ENCODE measurements at places on chromosomes 6 and 20.

- DNase-seq = no peak
These were observed 66.6 kb downstream of the CLVS2 start for GRCh38 chr6:123062670-123063069.

GRCh38 chr6:136823128-136823660 is 802 bp downstream of the PEX7 start:
- DNase-seq = no peak

DNA sequence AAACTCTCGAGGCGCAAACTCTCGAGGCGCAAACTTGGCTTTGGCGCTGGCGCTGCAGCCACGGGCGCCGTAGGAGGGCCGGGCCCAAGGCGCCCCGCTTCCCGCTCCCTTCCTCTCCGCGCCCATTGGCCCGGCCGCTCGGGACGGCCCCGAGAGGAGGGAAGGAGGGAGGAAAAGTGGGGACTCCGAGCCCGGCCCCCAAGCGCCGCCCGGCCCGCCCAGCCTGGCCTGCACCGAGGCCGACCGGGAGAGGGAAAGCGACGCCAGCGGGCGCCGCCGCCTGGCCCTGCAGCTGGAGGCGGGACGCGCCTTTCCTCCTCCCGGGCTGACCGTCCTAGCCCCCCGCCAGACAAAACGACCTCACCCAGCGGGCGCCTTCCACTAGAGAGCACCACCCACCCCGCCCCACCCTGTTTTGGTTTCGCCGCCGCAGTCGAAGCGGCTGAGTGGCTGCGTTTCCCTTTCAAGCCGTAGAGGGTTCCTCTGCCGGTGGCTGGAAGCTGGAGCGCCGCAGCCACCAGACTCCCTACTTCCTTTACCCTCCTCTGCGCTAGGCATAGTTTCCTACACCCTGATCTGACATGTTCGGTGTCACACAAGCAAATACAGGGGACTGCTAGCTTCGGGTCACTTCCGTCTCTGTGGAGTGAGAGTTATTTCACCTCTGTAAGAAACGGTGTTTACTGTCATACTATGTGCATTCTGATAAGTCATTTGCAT is at the start of gene MBOAT1:
TSS of gene MBOAT1 (minus strand) at position 78 of the 720 bp plus-strand sequence. CDS start 235 bp downstream, outside the sequence.
- peak; percentile 85 for DNase-seq

DNA sequence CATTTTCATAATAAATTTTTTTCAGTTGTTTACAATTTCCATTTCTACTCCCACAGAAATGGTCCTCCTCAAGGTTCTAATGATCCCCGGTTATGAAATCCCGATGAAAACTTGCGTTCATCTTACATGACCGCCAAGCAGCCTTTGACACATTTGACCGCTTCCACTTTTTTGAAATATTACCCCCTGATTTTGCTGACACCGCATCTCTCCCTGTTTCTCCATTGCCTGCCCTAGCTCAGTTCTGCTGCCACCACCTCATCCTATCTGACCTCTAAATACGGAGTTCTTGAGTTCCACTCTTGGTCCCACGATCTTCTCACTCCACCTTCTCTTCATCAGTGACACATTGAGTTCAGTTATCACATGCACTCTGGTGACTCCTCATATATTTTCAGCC is 74.1 kb downstream of the SLC35B3 start:
- DNase-seq = no peak

DNA sequence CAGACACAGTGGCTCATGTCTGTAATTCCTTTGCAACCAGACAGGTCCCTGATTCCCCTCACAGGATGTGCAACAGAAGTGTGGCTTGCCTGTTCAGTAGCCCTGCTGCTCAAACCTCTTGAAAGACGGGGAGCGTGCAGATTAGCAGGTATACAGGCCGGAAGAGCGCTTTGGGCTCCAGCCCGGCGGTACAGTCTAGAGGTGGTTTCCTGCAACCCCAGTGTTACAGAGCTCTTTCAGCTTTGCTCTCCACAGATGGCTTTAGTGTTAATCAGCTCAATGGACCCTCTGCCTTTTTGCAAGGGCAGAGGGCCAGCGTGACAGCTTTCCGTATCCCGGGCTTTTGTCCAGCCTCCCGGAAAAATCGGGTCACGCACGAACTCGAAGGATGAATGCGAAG is 67.2 kb upstream of the TNFRSF21 start:
- no peak for DNase-seq
